ENCODE measurements at places on chromosomes 5 and 9.

DNA sequence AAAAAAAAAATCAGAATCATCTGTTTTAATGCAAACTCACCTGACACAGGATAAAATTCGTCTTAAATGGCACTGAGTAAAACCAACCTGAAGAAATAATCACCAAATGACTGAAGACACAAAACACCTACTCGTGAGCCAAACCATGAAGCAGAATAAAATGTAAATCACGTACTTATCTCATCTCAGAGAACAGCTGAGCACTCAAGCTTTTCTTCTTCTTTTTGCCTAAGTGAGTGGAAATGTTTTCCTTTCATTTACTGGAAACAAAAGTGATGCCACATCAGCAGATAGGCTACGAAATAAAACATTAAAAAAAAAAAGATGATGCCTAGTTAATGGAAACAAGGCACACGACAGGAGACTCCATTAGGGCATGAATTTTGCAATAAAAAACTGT, 36.4 kb downstream of the ATPSCKMT start:
- DNase-seq, result no peak

DNA sequence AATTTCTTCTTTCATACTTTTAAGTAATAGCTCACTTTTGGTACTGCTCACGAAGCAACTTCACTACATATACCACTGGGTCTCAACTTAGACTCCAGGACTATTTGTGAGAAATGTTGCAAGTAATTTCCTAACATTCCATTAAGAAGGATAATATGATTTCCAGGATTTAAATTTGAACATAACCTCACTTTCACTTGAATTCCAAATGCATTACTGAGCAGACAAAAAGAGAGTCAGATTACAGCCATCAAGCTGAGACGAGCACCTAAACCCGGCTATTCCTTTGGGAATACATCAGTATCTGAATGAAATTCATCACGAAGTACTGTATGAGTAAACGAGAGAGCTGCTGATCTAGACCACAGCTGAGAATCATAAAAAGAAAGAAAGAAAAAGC, 47.3 kb downstream of the LIFR start:
- no peak for DNase-seq

GRCh38 chr5:65855766-65856315, 70.5 kb upstream of the ERBIN start:
- no peak for DNase-seq

DNA sequence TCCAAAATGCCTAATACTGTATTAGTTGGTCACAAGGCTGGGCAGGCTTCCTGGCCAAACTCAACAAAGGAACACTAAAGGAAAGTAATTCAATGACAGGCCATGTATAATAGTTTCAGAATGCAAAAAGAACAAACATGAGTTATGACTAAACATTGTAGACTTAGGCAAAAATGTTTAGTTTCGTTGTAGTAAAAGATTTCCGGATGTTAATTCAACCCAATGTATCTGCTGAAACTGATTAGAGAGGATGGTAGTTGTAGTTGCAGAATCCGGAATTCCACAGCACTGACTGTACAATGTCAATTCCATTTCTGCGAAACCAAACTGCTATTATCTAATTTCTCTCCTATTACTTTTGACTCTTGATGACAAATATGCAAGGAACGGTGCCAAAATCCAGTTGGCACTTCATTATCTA, 117.9 kb upstream of the FST start:
- no peak for DNase-seq

DNA sequence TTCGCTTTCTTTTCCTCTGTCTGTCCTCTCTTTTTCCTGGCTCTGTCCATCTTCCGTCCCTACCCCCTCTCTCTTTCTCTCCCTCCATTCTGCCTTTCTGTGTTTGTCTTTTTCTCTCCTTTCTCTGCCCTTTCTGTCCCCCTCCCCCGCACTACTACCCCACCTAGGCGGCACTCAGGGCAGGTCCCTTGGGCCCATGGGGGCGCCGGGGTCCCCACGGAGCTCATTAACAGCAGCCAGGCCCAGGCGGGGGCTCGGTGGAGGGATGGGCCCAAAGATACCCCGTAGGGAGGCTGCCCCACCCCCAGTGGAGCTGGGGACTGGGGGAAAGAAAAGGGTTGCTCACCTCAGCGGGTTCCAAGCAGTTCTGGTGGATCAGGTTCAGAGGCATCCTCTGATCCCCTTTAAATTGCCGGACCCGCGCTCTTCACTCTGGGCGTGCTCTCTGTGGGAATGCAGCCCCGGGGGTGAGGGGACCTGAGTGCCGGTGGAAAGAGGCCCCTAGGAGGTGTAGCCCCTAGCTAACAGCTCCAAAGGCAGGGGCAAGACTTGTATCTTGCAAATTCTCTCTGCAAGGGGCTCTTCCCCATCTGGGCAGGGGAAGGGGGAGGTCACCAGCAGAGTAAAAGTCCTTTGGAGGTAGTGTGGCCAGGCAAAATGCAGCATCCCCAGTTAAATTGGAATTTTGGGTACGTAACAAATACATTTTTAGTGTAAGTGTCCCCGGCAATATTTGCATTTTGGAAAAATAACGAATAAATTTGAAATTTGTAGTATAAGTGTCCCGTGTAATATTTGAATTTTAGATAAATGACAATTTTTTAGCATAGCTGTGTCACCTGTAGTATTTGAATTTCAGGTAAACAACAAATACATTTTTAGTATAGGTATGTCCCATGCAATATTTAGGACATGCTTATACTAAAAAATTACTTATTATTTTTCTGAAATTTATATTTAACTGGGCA, 7.4 kb downstream of the LHX2 start:
- no peak for DNase-seq

DNA sequence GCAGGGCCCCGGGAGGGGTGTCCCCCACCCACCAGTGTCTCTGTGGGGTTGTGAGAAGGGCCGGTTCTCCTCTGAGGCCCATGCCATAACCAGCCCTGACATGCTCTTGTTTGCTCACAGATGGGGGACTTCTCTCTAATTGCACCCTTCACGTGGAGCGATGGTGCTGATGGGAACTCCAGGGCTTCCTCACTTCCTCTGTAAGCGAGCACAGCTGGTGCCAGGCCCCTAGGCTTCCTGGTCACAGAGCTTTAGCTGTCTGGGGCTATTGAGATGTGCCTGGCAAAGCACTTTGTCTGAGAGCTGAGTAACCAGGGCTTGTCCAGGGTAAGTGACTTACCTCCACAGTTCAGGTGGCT, 36.4 kb downstream of the PHF2 start:
- DNase-seq, result no peak

- DNase-seq, result no peak
Observed at GRCh38 chr5:21140987-21141386, 1153.0 kb upstream of the CDH18 start.

GRCh38 chr5:82364497-82364896, 86.3 kb upstream of the RPS23 start:
- DNase-seq, result no peak

DNA sequence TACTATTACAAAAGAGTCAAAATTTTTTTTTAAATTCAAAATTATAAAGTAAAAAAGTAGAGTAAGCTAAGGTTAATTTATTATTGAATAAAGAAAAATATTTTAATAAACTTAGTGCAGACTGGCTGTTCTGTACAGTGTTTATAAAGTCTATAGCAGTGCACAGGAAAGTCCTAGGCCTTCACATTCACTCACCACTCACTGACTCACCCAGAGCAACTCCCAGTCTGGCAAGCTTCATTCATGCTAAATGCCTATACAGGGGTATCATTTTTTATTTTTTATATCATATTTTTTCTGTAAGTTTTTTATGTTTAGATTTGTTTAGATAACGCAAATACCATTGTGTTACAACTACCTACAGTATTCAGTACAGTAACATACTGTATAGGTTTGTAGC, 700.7 kb upstream of the GRAMD2B start:
- DNase-seq, result no peak

DNA sequence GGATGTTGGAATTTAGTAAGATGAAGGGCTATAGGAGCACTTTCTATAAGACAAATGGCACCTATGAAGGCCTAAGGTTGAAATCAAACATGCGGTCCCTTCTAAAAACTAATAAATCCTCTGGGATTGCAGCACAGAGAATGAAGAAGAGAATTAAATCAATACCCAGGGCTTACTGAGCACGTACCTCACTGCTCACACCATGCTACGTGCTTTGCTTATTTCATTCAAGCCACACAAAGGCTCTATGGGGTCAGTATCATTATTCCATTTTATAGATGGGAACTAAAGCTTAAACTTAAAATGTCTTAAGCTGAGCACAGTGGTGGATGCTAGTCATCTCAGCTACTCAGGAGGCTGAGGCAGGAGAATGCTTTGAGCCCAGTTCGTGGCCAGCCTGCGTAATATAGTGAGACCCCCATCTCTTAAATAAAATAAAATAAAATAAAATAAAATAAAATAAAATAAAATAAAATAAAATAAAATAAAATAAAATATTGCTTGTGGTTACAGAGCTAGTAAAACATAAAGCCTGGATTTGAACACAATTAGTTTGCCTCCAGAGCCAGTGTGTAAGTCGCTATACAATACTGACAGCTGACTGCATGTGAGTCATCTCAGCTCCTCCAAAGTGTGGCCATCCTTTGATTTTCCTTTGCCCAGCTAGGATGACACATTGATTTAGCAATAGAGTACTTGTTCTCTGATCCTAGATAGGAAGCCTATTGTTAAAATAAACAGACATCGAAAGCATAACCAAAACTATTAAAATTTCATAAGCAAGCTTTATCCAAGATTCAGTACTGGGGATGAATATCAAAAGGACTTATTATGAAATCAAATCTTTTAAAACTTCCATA, 20.9 kb upstream of the DPYSL3 start:
- no peak for DNase-seq

GRCh38 chr5:169917500-169917899, 62.8 kb downstream of the INSYN2B start:
- DNase-seq, result no peak

DNA sequence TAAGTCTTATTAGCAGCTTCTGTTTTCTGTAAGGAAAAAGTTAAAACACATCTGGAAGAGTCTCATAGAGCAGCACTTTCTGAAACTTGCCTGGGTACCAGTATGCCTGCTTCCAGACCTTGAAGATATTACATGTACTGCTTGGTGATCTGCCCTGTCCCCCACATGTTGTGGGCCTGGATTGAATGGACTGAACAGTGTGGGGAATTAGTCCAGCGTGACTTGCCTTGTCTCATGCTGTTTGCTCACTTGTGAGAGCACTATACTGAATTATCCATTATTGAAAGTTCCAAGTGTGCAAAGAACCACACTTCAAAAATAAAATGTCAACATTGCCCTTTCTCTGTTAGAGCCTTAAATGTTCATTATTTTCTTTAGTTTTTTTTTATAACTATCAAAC, 8.9 kb downstream of the CTNNA1 start:
- no peak for DNase-seq

DNA sequence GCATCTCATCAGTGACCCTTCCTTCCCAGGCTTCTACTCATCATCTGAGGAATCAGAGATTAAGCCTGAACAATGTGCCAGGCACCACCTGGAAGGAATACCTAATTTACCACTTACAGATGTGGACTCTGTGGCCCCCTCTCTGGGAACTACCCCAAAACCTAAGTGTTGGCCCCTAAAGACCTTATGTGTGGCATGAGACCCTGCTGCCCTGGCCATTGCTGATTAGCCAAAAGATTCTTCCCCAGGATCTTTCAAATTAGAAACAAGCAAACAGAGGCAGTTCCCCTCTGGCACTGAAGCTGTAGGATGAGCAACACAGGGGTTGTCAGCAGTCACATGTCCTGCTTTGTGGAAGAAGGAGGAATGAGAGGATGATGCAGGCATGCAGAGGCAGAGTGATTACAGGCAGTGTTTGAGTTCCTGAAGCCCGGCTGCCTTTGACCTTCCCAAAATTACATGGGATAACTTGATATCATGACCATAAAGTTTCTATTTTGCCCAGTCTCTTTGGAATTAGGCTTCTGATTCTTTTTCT, 10.6 kb downstream of the SPINK4 start:
- DNase-seq, result no peak

DNA sequence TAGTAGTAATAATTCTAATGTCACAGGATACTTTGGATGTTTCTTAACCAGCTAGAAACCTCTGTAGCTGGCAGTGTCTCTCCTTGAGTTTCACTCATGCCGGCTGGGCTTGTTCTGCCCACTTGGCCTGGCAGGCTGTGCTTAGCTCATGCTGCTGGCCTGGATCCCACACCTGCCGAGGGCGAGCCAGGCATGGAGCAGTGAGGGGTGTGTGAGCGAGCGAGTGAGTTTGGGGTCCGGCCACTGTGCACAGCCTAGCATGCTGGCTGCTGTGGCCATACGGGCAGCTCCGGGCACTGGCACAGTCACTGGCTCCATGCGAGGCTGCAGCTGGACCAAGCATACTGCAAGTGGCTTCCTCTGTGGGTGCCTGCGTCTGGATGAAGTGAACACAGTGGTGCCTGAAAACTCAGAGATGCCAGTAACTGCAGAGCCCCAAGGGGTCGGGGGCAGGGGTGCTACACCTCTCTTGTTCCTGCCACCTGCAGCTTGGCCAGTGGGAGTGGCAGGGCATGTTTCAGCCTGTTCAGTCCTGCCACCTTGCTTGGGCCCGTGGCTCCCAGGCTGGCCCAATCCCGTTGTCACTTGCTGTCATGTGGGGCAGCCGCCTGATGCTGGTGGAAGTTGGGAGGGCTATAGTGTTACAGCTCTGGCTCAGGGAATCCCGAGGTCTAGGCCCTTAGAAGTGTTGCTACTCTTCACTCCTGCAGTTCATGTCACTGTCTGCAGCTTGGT, 9.9 kb downstream of the FSD1L start:
- DNase-seq, result no peak

DNA sequence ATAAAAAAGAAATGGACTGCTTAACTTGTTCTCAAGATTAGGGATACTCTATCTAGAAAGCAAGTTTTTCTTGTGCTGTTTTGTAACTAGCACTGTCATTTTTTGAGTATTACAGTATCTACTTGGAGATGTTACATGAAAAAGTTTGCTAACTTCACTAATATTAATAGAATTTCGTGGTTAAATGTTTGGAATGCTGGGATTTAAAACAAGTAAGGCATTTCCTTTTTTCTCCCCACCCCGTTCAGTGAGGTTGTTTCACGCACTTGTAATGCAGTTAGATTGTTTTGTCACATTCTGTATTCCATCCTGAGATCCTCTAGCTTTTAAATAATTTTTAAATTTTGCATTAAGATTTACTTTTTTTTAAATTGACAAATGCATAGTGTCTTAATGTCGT, 20.0 kb upstream of the TEK start:
- DNase-seq, result no peak

DNA sequence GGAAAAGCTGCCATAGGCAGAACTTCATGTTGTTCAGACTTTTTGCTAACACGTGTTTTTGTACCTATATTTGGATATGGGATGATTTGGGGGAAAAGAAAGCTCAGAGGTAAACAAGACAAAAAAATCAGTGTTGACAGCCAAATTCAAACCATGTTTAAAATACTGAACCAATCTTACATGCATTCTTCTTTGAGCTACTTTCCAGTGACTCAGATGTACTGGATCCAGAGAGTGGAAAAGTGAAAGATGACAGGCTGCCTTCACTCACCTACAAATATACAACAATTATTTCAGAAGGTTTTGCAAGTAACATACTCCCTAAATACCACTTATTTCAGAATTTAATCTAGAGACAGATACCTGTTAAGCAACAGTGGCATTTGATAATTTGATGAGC, 165.7 kb downstream of the MPDZ start:
- DNase-seq, result no peak

GRCh38 chr9:16320338-16320902, 550.0 kb downstream of the BNC2 start:
- DNase-seq, result no peak

Measured in activated T-helper 9 cell treated with anti-CD3 and anti-CD28 coated beads, Interleukin-2, amount 50 U/mL, for 16 hours (primary cell).